ENCODE measurements at places on chromosomes 4 and X. TPM values are rescaled to one million over a fixed set of nuclear protein-coding genes. Genes with fewer than 3 reads are reported as not detected.

- no peak for DNase-seq
Observed at GRCh38 chr4:61376301-61376700, 176.2 kb downstream of the ADGRL3 start.

DNA sequence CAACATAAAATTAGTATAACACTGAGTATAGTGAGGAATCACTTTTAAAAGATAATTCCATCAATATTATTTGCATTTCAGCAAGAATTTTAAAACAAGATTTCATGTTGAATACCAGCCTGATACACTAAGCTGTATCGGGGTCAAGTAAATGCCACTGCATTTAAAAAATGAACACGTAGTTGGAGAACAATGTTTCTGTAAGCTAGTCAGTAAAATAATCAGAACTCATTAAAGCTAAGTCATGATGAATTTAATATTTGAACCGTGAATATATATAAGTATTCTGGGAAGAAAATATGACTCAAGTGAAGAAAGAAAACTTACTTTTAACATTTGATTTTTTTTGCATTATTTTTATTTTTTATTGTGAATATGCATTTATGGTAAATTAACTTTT lies 611.0 kb upstream of the PABPC4L start:
- no peak for DNase-seq

- DNase-seq = no peak
Observed at GRCh38 chr4:123055943-123056342, 133.5 kb upstream of the NUDT6 start.

DNA sequence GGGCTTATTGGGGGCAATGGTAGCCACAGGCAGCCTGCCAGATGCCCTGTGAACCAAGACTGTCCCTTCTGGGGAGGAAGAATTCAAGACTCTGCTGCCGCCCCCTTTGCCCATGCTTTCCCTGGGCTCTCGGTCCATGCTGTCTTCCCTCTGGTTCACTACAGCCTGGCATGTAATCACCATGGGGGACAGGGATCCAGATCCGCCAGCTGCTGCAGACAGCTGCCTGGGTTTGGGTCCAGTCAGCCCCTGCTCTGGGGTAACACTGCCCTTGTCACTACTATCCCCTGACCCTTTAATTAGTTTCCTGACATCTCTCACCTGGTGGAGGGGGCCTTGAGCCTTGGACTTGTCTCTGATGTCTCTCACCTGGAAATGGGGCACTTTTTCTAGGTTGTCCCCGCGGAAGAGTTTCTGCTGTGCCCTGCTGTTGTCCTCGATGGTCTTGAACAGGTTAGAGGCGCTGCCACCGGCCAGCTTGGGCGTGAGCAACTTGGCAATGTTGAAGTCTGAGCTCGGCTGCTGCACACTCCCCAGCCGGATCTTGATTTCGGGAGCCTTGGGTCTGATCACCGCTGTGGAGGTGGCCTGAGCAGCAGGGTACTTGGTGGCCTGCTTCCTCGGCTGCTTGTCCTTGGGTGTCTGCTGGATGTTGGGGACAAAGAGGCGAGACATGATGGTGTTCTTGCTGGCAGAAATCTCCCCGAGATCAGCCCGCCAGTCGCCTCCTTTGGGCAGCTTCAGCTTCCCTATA lies 6.4 kb downstream of the C4orf54 start:
- DNase-seq = no peak

DNA sequence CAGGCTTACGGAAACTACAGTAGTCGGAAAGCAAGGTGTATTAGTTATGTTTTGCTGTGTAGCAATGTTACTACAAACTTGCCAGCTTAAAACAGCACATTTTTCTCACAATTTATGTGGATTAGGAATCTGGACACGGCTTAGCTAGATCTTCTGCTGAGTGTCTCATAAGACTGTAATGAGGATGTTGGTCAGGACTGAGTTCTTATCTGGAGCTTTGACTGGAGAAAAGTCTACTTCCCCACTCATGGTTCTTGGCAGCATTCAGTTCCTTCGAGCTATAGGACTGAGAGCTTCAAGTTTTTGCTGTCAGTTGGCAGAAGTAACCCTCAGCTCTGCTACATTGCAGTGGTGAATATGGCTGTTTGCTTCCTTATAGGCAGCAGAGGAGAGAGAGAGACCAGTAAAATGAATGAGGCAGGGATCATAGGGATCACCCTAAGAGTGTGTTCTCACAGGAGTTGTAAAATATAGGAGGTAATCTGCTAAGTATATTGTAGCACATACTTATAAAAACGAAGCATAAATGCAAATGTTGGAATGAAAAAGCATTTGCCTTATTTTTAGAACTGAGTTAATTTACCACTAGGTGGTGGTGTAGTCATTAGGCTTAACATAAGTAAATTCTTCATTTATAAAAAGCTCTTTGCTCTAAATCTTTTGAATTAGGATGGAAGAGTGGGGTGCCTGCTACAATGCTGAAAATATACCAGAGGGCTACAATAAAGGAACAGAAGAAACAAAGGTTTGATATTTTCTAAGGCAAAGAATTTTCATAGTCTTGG lies 38.6 kb downstream of the ALG13 start:
- DNase-seq = no peak

GRCh38 chr4:10239982-10240654 lies 123.5 kb upstream of the WDR1 start:
- no peak for DNase-seq

GRCh38 chrX:147838465-147839131 lies 73.1 kb upstream of the FMR1 start:
- no peak for DNase-seq

DNA sequence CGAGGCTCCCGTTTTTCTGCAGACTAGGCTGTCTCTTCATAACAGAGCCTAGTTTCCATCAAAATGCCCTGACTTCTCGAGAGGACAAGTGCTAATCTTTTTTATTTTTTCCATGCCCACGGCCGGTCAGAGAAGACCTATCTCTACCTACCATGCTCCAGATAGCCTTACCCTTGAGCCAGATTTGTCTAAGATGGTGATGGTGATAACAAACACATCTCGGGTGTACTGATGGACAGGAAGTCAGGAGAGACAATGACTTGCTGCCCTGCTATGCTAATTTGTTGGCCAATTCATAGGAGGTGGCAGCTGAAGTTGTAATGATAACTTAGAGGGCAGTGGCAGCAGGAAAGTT lies 42.2 kb upstream of the NKRF start:
- no peak for DNase-seq

GRCh38 chrX:95218976-95219375 lies 1465.7 kb upstream of the DIAPH2 start:
- no peak for DNase-seq

Gene SMPX
- 10.5 TPM for polyA plus RNA-seq

DNA sequence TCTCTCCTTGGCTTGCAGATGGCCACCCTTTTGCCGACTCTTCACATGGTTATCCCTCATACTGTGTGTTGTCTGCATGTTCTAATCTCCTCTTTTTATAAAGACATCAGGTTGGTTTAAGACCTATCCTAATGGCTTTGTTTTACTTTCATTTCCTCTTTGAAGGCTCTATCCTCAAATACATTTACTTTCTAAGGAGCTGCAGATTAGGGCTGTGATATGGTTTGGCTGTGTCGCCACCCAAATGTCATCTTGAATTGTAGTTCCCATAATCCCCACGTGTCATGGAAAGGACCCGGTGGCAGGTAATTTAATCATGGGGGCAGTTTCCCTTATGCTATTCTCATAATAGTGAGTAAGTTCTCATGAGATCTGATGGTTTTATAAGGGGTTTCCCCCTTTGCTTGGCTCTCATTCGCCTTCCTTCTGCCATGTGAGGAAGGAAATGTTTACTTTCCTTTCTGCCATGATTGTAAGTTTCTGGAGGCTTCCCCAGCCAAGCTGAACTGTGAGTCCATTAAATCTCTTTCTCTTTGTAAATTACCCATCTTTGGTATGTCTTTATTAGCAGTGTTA lies 204.5 kb downstream of the RELL1 start:
- DNase-seq = no peak

- no peak for DNase-seq
Observed at GRCh38 chr4:8557151-8558076, 22.8 kb upstream of the GPR78 start.

GRCh38 chr4:150411520-150411919 lies 170.4 kb upstream of the MAB21L2 start:
- DNase-seq = no peak

- no peak for DNase-seq
Observed at GRCh38 chrX:84469226-84469625, 33.0 kb downstream of the HDX start.

Gene DDX60
- polyA plus RNA-seq = 15.3 TPM

- no peak for DNase-seq
Observed at GRCh38 chr4:35252071-35252470, 992.2 kb downstream of the ARAP2 start.

GRCh38 chr4:172881645-172882044 lies 287.0 kb upstream of the GALNT7 start:
- DNase-seq = no peak

Gene PCDH18
- polyA plus RNA-seq = 131 TPM

GRCh38 chrX:78555401-78555980 lies 103.6 kb downstream of the RTL3 start:
- no peak for DNase-seq

- DNase-seq = no peak
Observed at GRCh38 chr4:173411106-173411693, 12.3 kb upstream of the SCRG1 start.

Gene CT45A2
- 12.3 TPM for polyA plus RNA-seq

Gene TMEM31
- 1.0 TPM for polyA plus RNA-seq

DNA sequence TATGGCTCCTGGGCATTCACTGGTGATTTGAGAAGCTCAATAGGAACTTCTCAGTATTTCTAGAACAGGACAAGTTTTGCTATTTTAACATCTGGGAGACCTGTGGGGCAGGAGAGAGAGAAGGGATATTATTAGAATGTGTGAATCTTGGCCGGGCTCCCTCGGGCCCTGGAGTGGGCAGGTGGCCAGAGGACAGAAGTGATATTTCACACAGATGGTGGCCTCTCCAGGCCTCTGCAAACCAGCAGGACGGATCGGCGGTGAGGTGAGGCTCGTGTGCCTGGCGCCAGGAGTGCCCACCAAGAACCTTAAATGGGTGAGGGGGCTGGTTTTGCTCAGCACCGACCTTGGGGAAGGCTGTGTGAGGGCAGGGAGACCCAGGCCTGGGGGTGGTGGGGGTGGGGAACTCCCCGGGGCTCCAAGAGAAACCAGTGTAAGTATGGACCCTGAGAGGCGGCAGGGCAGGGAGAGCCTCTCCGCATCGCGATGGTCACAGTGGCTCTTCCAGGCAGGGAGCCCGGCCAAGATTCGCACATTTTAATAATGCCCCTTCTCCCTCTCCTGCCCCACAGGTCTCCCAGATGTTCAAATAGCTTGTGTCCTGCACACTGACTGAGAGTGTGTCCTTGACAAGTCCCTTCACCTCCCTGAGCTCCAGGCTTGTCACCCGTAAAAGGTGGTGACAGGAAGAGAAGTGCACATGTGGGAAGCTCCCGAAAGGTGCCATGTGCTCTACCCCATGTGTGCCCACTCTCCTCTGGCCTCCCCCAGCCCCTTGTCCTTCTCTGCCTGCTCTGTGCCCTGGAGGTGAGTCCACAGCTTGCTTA lies 64.9 kb downstream of the SORCS2 start:
- DNase-seq = peak; percentile 17

Gene GPC4
- 54.7 TPM for polyA plus RNA-seq

GRCh38 chrX:42098900-42099299 lies 175.5 kb upstream of the CASK start:
- no peak for DNase-seq

DNA sequence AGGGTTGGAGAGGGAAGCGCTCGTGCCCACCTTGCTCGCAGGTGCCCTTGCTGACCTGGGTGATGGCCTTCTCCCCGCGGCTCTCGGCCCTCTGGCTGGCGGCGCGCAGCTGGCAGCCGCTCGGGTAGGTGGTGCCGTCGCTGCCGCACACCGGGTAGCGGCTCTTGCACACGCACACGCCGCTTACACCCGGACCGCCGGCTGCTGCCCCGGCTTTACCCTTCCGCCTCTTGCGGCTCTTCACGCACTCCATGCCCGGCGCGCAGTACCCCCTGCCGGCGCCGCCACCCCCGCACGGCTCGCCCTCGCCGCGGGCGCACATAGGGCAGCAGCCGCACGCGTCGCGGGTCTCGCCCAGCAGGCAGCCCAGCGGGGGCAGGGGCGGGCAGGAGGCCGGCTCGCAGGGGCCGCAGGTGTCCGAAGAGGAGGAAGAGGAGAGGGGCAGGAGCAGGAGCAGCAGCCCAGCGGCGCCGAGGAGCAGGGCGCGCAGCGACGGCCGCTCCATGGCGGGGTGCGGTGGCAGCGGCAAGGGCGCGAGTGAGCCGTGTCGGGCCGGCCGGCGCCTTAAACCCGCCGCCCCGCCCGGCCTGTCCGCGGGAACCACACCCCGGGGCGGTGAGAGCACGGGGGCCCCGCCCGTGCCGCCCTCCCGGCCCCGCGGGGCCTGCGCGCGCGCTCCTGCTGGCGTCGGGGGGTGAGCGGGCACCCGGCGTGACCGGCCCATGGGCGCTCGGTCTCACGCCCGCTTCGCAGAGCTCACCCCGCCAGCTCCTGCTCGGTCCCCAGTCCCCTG lies at the start of gene IGFBP7:
IGFBP7 (minus strand) TSS at position 539 of the 793 bp plus-strand sequence; CDS start at position 505, 34 bp downstream.
- DNase-seq = no peak

Gene VCX
- not detected for polyA plus RNA-seq

- no peak for DNase-seq
Observed at GRCh38 chrX:14344172-14344940, 185.0 kb upstream of the GLRA2 start.

Gene HMGB3
- 104 TPM for polyA plus RNA-seq

Gene SORCS2
- 5.8 TPM for polyA plus RNA-seq

DNA sequence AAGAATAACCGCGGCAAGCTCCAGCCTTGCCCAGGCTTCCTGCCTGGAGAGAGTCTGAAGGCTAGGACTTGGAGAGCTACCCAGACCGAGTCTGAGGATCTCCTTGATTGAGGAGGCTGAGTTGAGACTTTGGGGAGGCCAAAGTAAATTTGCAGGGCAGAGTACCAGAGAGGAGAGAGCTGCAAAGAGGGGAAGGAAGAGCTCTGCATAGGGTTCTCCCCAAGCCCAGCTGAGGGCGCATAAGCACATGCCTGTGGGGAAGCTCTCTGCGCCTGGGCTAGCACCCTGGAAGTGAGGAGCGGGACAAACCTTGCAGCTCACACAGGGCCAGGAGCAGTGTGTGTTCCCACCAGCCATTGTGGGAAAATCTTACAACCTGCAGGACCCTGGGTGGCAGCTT lies 56.1 kb downstream of the FAM193A start:
- DNase-seq = no peak

Gene PROM1
- 18.5 TPM for polyA plus RNA-seq

- DNase-seq = no peak
Observed at GRCh38 chr4:10057023-10057395, 35.7 kb upstream of the SLC2A9 start.

Gene IDH3G
- 52.0 TPM for polyA plus RNA-seq

DNA sequence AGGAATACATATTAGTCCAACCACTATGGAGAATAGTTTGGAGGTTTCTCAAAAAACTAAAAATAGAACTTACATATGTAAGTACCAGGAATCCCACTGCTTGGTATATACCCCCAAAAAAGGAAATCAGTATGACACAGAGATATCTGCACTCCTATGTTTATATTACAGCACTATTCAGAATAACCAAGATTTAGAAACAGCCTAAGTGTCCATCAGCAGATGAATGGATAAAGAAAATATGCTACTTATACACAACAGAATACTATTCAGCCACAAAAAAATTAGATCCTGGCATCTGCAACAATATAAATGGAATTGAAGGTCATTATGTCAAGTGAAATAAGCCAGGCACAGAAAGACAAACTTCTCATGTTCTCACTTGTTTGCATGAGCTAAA lies 27.5 kb upstream of the ABCG2 start:
- no peak for DNase-seq
